NCI-H2081 treated with DMSO at 0.1 percent for 48 hours (cell line): ENCODE measurements at places on chromosomes 5 and 9.

DNA sequence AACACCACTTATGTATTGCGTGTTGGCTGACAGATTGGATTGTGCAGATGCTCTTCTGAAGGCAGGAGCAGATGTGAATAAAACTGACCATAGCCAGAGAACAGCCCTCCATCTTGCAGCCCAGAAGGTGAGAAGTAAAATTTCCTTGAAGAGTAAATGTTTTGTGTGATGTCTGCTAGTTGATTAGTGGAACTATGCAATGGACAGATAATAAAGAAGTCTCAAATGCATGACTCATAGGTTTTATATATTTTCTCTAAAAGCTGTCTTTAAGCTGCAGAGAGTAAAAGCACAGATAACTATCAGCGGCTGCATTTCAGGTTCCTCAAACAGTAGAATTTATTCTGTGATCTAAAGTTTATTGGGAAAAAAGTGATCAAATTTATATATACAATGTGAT is 27.4 kb downstream of the INVS start:
- no peak for DNase-seq

DNA sequence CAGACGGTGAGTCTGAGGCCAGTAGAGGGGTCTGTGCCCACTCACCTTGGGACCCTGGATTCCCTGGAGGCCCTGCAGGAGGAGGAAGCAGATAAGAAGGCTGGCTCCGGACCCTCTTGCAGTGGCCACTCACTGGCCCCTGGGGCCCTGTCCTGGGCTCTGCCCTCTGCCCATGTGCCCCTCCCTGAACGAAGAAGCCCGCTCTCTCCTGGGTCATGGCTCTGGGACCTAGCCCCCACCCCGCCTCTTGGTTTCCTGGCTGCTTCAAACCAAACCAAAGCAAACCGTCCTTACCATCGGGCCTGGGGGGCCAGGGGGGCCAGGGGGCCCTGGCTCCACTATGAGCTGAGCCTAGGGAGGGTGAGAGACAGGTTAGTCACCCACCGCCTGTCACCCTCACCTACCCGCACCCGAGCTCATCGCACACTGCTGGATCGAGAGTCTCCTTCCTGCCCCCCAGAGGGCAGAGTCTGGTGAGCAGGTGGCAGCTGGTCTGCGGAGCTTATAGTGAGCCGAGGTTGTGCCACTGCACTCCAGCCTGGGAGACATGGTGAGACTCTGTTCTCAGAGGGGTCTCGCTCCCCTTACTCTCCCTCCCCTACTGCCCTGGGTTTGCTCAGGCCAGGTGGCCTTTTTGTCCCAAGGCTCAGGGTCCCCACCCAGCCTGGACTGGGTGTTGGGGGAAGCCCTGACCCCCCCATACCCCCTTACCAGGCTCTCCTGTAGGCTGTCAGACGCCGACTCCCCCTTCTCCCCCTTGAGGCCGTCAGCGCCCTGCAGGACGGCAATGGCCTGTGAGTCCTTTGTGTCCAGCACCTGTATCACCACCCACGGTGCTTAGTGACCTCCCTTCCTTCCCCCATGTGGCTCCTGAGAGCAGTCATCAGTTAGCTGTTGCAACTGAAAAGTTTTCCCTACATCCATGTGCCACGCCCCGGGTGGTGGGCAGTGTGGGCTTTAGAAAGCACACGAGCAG is 15.2 kb upstream of the PHYKPL start:
- DNase-seq = no peak

- DNase-seq = no peak
These were observed 350.8 kb downstream of the DMRT2 start for GRCh38 chr9:1400983-1401382.

DNA sequence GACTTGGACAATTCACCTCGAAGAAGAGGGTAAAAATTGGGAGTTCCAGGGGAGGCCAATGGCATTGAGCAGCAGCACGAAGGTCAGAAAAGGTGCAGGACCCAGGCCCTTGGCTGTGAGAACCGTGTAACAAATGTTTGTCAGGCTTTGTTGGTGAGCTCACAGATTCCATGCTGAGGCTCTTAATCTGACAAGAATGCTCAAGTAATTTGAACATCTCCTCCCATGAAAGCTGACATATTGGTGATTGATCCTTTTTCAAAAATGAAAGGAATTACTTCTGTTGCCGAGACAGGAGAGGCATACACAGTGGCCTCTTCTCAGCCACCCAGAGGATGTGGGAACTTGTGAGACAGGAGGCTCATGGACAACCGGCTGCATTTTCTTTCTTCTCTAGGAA is 11.6 kb downstream of the RAI14 start:
- DNase-seq = no peak

DNA sequence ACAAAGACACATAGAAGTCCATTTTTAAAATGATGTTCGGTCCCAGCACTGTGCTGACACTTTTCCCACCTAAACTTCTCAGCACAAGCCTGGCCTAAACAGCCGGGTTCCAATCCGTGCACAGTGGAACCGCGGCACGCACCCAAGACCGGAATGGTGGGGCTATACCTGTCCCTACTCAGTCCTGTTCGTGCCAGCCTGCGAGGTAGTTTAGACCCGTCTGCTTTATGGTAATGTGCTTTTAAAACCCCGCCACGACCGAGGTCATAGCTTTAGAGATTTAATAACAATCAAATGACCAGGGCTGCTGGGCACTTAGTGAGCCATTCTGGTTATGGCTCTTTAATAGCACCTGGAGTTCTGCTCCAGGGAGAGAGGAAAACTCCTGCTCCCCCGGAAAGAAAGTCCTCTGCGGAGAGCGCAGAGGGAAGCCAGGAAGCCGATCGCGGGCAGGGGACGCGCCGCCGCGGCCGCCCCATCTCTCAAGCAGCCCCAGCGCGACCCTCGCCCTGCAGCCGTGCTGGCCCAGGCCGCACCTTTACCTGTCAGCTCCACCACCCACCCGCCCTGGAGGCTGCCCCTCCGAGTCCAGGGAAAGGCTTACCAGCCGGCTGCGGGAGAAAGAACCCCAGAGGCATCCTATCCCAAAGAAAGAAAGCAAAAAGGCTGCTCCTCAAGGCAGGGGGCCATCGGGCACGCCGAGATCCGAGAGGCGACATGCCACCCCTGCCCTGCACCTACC is 511 bp downstream of the ARL15 start:
- no peak for DNase-seq

GRCh38 chr5:24391816-24392215 is 253.0 kb downstream of the CDH10 start:
- no peak for DNase-seq

- DNase-seq = no peak
These were observed 11.3 kb downstream of the AHRR start for GRCh38 chr5:332843-333242.

DNA sequence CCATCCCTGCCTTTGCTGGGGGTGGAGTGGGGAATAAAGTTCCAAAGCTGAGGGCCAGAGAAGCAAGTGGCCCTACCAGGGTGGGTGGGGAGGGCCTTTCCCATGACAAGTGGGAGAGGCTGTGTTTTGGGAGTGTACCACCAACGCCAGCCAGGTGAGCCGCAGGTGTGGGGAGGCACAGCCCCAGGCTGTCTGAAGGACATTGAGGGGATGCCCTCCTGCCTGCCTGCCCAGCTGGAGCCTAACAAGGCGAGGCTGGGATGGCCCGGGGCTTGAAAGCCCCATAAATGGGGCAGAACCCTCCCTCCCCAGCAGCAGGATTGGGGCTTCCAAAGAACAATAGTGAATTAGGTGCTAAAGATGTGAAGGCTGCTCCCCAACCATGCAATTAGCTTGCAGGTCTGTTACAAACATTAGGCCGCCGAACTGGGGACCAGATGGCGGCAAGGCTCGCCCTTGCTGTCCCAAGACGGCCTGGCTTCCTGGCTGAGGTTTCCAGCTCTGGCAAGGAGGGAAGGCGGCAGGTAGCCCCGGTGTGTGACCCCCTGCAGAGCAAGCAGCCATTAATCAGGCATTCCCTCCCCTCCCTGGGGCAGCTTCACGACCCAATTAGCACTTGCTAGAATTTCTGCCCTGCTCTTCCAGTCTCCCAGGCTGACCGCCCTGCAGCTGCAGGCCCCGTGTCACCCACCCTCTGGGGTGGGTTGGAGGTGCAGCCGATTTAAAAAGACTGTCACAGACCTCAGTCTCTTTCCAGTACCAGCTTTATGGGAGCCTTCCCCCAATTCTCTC is 42.9 kb downstream of the FGF18 start:
- DNase-seq = no peak
